Stimulated activated CD4-positive, alpha-beta T cell treated with anti-CD3 and anti-CD28 coated beads, Interleukin-15, amount 100 ng/mL, for 1 hour (primary cell): ENCODE measurements at places on chromosomes 3 and 15.

DNA sequence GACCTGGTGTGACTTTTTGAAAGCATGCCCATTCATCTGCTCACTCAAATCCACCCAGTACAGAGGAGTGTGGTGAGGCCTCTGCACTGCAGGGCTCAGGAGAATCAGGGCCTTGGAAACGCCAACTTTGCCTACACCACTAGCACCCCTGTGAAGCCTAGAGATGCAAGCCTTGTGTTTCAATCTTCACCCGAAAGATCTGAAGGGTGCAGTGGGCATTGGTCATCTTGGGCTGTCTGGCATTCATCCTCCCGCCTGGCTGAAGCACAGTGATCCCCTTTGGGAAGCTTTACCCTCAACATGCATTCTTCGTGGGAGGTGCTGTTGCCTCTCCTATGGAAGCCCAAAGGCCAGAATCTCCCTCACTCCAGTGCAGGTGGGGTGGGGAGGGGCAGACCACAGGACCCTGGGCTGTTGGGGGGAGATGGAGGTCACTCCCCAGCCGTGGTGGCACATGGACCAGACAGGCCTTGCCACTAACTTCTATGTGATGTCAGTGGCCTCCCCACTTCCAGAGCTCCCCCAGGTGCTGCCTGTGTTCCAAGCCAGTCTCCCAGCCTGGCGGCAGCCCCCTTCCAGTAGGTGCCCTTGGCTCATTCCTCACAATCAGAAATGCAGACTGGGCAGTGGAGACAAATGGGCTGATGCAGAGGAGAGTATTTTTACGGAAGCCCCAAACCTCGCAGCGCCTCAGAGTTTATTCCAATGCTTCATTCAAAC is 92.5 kb downstream of the ADAMTS17 start:
- no peak for DNase-seq

DNA sequence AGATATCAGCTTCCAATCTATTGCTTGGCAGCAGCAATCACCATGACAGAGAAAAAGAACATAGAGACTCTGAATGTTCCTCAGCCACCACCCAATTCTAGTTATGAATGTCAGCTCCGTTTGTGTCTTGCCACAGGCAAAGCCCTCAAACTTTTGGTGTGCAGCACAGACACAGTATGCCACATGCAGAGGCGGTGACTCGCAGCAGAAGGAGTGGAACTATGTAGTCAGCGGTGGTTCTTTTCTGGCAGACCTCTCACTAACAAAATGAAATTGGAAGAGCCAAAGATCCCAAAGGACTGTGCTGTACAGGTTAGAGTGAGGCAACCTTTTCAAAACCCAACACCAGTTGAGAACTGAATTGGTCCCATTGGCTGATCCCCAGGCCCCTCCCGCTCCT is 220.9 kb downstream of the SLC9A9 start:
- DNase-seq, result no peak

DNA sequence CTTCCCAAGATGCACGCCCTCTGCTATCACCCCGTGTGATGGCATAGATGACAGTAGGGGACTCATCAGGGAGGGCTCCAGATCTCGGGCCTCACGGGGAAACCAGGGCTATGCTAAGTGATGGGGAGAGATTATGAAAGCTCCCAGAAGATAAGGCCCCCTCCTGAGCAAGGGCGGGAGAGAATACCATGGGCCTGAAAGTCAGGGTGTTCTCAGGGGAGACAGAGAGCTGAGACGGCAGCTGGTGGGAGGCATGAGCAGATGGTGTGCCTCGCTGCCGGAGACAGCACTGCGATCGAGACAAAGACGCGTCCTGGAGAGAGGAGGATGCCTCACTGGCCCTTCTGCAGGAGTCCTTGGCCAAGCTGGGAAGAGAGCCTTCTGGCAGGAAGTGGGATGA is 106.5 kb upstream of the ADPGK start:
- DNase-seq, result no peak

DNA sequence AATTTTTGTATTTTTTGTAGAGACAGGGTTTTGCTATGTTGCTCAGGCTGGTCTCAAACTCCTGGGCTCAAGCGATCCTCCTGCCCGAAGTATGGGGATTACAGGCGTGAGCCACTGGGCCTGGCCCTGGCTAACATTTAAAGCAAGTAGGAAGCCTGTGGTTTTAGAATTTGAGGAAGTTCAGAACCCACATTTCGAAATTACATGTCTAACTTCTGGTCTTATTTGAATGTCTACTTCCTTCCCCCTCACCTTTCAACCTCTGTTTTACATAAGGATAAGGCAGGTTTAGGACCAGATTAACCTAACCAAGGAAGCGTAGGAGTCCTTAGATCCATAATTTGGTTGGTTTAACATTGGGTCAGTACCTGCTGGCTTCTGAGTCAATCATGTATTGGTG is 120.5 kb upstream of the PROK2 start:
- no peak for DNase-seq

GRCh38 chr3:175103298-175103697 is 244.2 kb downstream of the NAALADL2 start:
- no peak for DNase-seq

DNA sequence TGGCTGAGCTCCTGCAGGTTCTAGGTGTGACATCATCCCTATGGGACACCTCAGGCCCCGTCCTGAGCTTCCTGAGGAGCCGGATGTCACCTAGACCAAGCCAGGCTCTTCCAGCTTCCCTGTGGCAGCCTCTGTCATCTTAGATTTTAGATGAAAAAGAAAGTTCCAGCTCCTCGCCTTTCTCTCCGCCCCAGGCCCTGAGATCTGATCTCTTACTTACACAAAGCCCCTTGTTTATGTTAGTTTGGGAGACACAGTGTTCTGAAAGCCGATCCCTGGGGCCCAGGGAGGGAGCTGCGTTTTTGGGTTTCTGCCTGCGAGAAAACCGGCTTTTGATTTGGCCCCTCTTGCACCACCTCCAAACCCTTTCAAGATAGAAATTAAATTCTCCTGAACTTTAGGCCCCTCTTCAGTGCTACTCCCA is 40.2 kb upstream of the FAM107A start:
- no peak for DNase-seq

GRCh38 chr3:103218793-103219192 is 784.0 kb downstream of the ZPLD1 start:
- no peak for DNase-seq

- no peak for DNase-seq
These were observed 29.4 kb downstream of the NIPA2 start for GRCh38 chr15:22867886-22868285.

DNA sequence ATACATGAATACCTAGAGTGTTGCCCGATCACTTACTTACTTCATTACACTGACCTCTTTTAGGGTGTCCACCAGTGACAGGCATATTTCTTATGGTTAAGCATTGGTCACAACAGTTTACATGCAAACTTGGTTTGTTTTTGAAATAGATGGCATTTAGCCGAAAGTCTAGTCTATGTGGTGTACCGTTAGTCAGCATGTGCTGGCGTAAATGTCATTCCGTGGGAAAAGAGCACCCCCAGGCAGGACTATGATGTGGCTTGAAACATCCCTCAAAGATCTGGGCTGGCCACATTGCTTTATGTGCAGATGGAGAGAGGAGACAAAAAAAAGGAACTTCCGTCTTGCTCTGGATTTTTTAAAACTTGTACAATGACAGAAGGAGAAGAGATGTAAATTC is 357.0 kb upstream of the ICE2 start:
- no peak for DNase-seq

- DNase-seq, result no peak
These were observed 342.8 kb downstream of the ERC2 start for GRCh38 chr3:56125358-56126005.

- DNase-seq, result no peak
These were observed 300.7 kb upstream of the SATB1 start for GRCh38 chr3:18725668-18726407.

- DNase-seq, result no peak
These were observed 14.5 kb upstream of the FAN1 start for GRCh38 chr15:30889196-30889595.

GRCh38 chr3:156859578-156859977 is 33.4 kb downstream of the LEKR1 start:
- DNase-seq, result no peak
